ENCODE measurements at places on chromosomes 1 and 21.

GRCh38 chr1:115114308-115114707 lies 25.0 kb upstream of the TSPAN2 start:
- DNase-seq = peak; percentile 64

- no peak for DNase-seq
Observed at GRCh38 chr1:159030877-159031447, 21.3 kb downstream of the IFI16 start.

DNA sequence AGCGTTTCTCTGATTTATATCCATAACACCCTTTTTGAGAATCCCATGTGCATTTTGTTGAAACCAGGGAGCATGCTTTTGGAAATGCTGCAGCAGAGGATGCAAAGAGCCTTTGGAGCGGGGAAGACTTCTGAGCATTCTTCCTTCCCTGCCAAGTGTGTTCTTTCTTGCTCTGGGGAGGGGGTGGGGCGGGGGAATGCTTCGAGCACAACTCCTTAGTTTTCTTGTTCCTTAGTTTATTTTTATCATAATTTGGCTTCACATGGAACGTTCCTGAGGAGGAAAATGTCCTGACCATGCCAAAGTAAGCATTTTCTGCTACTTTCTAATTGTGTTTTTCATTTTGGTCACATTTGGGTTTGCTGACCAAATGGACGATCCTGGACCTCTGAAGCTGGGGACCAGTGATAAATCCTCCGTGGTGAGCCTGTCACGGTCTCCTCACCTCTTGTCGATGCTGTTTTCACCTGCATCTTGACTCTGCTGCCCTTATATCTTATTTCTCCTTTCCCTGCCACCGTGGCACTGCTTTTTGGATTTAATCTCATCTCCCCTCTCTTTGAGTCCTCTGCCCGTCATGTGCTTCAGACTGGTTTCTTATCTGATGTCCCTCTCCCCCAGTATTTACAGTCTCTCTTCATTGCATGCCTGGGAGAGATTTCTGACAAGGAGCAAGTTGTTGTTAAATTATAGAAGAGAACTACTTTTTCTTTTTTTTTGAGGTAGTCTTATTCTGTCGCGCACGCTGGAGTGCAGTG lies 2.4 kb downstream of the CTPS1 start:
- no peak for DNase-seq

- DNase-seq = peak; percentile 63
Observed at GRCh38 chr21:45975020-45975666, 6.4 kb upstream of the COL6A1 start.

DNA sequence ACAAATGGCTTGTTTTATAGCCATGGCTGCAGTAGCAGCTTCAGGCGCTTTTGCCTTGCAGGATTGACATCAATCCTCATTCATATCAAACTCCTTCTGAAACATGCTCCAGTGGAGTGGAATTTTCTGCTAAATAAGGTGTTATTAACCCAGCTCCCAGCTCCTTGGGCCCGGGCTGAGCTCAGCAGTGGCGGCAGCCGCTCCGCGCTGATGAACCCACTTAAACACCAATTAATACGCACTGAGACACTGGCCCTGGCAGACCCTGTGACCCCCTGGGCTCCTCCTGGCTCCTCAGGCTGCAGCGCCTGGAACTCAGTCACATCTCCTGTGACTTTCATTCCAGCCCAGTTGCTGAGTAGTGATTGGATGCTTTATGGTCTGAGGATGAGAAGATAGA lies 137.4 kb upstream of the GRIK3 start:
- DNase-seq = no peak
